ENCODE measurements at places on chromosomes 16 and 17. TPM values are rescaled to one million over a fixed set of nuclear protein-coding genes. Genes with fewer than 3 reads are reported as not detected.

GRCh38 chr17:14856176-14856575 is 408.9 kb downstream of the PMP22 start:
- H3K36me3 ChIP-seq, result no peaks in the 10 kb centered on the region
- H3K27me3 ChIP-seq, result no peaks in the 10 kb centered on the region
- H3K4me1 ChIP-seq, result no peaks in the 10 kb centered on the region

GRCh38 chr16:12757546-12757945 is 46.1 kb downstream of the CPPED1 start:
- DNase-seq, result no peak
- H3K27me3 ChIP-seq, result no peaks in the 10 kb centered on the region
- no peak overlapping the region for H3K4me3 ChIP-seq

DNA sequence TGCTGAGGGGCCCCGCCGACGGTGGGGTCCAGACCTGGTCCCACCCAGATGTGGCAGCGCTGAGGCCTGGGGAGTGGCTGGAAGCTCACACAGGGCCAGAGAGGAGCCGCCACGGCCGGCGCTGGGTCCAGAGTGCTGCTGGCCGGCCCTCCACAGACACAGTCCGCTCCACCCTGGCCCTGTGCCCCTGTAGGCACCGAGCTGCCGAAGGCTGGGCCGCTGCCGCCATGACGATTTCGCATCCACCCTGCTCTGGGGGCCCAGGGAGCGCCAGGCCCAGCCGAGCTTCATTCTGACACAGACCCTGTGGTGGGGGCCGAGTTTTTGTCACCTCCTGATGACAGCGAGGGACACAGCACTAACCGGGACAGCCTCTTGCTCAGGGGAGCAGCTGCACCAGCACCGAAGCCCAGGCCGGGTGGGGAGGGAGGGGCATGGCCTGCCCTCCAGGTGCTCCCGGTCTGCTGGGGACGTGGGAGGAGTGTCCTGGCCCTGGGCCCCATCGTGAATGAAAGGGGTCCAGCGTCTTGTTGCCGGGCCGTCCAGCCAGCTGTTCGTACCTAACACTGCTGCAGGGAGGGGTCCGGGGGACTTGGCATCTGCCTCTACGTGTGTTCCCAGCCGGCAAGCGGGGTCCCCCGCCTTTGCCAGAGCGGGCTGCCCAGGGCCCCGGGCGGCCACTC is 27.1 kb upstream of the SSTR5 start:
- no peak overlapping the region for H3K4me3 ChIP-seq
- H3K27me3 ChIP-seq, result no peaks in the 10 kb centered on the region
- H3K27ac ChIP-seq, result no peak overlapping the region
- no peaks in the 10 kb centered on the region for H3K4me1 ChIP-seq
- DNase-seq, result no peak

- no peak overlapping the region for H3K27ac ChIP-seq
- no peak for DNase-seq
- H3K4me1 ChIP-seq, result no peaks in the 10 kb centered on the region
- no peaks in the 10 kb centered on the region for H3K27me3 ChIP-seq
- H3K4me3 ChIP-seq, result no peak overlapping the region
These were observed 85.6 kb upstream of the NOL11 start for GRCh38 chr17:67632141-67632540.

- DNase-seq, result no peak
- H3K36me3 ChIP-seq, result peaks cover 1% of the 10 kb centered on the region
- no peaks in the 10 kb centered on the region for H3K27me3 ChIP-seq
- H3K27ac ChIP-seq, result no peak overlapping the region
- H3K4me1 ChIP-seq, result no peaks in the 10 kb centered on the region
These were observed 6.5 kb upstream of the LLGL1 start for GRCh38 chr17:18218756-18219415.

GRCh38 chr16:770411-770810 is 9.9 kb downstream of the MSLN start:
- no peaks in the 10 kb centered on the region for H3K36me3 ChIP-seq
- no peak overlapping the region for H3K27ac ChIP-seq
- H3K4me1 ChIP-seq, result no peaks in the 10 kb centered on the region
- no peaks in the 10 kb centered on the region for H3K27me3 ChIP-seq
- H3K4me3 ChIP-seq, result no peak overlapping the region
- no peak for DNase-seq

DNA sequence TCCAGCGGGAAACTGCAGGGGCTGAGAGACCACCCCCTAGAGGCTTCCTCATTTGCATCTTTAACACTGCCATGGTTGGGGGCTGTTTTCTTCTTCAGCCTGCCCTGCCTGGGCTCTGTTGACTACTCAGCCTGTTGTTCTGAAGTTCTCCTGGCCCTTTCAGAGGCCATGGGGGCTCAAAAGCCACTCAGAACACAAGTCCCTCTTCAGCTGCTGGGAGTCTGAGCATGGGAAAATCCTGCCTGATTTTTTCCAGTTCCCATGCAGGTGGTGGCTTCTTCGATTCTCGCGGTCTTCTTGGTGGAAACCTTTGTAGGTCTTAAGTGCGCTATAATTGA is 36.3 kb downstream of the PLCG2 start:
- no peak overlapping the region for H3K27ac ChIP-seq
- no peak for DNase-seq
- peaks cover 18% of the 10 kb centered on the region for H3K4me1 ChIP-seq
- H3K27me3 ChIP-seq, result peaks cover 21% of the 10 kb centered on the region
- peaks cover 5% of the 10 kb centered on the region for H3K36me3 ChIP-seq

DNA sequence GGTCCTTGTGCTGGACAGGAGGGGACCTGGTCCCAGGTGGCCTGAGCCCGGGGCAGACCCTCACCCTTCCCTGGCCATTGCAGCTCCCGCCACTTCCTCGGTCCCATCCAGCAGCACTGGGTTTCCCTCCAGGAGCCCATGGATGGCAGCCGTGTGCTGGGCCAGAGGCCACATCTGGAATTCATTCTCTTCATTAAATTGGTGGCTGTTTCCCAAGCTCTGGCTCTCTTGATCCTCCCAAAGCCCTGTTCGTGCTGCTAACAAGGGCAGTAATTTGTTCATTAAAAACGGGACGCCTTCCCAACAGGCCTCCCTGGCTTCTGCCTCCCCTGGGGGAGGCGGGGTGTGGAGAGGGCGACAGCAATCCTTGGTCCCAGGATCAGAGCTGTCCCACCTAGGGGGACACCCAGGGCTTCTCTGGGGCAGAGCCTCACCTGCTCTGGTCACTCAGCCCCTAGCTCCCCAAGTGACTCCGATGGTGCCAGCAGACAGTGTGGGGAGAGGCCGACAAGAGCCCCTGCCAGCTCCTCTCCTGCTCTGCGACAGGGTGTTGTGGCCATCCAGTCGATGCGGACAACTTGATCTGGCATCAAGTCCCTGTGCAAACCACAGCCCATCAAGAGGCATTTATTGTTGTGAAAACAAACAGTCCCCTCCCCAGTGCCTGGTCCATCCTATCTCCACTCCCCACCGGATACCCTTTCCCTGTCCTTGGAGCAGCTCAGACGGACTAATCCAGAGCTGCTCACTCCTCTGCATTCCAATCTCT is 44.0 kb downstream of the SDK2 start:
- peaks cover 17% of the 10 kb centered on the region for H3K36me3 ChIP-seq
- H3K4me1 ChIP-seq, result peaks cover 5% of the 10 kb centered on the region
- no peak overlapping the region for H3K27ac ChIP-seq

DNA sequence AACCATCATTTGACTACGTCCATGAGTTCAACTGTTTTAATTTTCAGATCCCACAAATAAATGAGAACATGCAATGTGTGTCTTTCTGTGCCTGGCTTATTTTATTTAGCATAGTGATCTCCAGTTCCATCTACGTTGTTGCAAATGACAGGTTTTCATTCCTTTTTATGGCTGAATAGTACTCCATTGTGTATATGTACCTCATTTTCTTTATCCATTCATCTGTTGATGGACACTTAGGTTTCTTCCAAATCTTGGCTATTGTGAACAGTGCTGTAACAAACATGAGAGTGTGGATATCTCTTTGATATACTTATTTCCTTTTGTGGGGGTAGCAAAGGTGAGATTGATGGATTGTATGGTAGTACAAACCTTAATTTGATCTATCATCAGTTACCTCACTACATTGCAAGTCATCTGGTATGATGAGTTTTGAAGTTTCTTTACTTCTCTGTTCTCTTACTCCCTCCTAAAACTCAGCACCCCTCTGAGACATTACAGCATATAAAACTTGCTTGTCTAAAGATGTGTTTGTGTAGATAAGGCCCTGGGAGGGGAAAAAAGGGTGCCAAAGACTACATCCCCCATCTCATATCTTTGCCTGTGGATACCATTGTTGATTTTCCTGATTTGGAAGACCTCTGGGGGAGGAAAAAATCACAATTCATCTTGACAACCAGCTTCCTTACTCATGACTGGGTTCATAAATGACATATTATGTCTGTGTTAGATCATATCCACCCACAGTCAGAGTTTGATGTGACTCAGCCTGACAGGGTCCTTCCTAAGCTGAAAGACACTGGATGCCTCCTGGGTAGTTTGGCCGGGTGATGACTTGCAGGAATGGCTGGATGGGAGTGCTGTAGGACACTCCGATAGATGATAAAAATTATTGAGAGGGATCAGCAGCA is 47.6 kb downstream of the ABCA9 start:
- no peak overlapping the region for H3K27ac ChIP-seq
- H3K4me3 ChIP-seq, result no peak overlapping the region
- no peak for DNase-seq
- H3K36me3 ChIP-seq, result no peaks in the 10 kb centered on the region

Gene PPP1R1B
- total RNA-seq, result not detected

Gene SPATA22
- total RNA-seq, result 0.96 TPM

Measured in activated naive CD8-positive, alpha-beta T cell treated with anti-CD3 and anti-CD28 coated beads, Interleukin-2, amount 10 ng/mL, durations not matched to agents 7 days and 5 days (primary cell).